ENCODE measurements at places on chromosomes 3 and 15.

GRCh38 chr15:40567111-40567510, 2.0 kb upstream of the RPUSD2 start:
- no peak for DNase-seq

GRCh38 chr3:12585181-12585580, 28.3 kb downstream of the MKRN2 start:
- DNase-seq: no peak

DNA sequence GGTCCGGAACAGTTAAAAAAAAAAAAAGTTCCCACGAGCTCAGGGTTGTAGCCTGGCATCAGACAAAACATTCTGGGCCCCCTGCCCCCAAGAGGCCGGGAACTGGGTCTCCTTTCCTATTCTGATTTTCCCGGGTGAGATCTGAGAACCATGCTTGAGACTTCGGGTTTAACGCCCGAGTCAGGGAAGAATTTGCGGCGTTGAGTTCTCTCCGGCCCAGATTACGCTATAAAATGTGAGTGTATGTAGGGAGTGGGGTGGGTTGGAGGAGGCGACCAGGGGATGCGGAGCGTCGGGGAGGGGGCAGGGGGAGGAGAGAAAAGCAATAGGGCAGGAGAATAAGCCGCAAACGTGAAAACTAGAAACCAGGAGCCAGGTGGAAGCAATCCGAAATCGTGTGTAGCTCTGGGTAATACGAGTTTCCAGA, 2.7 kb downstream of the ZIC1 start:
- no peak for DNase-seq

DNA sequence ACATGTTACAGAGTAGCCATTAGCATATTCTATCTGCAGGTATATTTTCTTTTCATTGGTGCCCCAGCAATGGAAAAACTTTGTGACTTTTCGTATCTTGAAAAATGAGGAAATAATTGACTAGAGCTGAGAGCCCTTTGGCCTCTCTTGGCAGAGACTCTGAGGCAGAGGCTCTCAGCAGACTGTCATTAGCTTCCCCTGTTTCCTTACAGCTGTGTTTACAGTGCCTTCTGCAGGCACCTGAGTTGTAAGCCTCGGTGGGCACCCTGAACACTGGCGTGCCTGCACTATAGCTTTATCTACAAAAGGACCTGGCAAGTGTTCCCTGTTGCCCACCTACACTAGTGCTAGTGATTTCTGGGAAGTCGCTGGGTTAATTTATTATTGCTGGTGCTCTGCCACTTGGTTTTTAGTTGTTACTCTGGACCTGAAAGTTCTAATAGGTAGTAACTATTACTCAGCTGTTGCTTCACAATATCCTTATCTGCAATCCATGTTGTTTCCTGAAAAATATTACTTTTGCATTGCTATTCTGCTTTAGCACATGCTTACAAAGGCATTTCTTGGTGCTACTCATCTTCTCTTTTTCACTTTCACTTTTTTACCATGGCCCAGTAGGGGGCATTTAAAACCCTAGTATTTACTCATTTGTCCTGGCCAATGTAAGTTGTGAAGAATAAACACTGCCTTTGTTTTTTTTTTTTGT, 7.8 kb upstream of the GPR171 start:
- DNase-seq: no peak

DNA sequence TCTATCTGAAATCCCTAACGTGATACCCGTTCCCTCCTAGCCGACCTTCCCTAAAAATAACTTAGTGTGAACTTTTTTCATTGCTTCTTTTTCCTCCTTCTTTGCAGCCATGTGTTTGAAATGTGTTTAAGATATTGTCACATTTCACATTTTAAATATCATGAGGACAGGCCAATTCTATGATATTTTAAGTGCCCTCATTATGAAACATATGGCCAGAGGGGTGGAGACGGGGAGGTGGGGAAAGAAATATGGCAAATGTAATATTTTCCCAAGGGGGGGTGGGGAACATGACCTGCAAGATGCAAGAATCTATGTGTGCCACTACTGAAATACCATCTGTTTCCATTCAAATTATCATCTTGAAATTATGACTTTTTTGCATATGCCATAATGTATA, 1039.2 kb downstream of the AGBL1 start:
- no peak for DNase-seq

GRCh38 chr15:51706291-51706690, 25.0 kb downstream of the SCG3 start:
- DNase-seq: no peak

DNA sequence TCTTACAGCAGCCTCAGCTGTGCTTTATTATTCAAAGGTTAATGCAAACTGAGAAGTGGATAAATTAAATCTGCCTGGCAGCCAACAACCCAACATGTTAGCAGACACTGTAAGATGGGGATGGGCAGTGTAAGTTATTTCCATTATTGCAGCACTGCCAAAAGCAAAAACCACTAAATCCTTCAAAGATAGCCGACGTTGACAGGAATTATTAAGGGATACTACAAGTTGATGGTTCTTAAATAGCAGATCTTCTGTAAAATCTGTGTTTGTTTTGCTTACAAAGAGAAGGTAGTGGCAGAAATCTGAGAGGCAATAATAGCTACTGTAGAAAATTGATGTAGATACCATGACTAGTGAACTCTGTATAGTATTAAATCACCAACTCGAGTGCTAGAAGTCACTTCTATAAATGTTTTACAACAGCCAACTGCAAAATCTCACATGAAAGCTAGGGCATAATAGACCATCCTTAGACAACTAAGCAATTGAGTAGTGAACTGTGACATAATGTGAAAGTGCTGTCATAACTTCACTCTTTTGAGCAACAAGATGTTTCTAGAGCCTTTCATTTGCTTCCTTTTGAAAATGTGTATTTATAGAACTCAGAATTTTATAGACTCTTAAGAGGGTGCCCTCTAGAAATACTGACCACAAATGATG, 278.6 kb downstream of the UBE2E2 start:
- DNase-seq: no peak

DNA sequence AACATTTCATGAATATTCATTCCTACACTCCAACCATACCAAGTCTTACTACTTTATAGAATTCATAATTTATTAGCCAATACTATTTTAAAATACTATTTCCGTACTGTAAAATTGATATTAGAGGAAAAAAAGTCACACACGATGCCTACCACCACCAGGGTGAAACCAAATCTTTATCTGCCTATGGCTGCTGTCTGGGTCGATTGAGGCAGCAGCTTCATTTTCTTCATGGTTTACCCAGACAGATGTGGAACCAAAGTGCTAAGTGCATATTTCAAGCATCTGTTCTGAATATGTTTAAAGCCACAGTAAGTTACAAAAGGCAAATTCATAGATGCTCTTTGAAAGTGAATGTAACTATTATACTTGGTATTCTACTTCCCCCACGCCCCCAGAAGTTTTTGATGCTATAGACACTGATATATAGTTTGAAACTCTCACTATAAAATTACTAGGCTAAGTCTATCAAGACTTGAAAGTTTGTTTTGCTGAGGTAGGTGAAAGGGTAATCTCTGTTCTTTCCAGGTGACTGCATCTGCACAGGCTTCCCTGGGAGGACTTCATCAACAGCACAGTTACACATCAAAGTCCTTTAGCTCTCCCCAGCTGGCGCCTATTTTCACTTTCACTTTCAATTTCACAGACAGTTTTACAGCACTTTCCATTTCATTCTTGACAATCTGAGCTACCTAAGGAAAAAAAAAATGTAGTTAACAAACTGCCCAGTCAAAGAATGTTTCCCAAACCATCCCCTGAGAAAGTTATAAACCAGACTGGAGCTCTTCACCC, 113.9 kb downstream of the POLQ start:
- peak; percentile 54 for DNase-seq

DNA sequence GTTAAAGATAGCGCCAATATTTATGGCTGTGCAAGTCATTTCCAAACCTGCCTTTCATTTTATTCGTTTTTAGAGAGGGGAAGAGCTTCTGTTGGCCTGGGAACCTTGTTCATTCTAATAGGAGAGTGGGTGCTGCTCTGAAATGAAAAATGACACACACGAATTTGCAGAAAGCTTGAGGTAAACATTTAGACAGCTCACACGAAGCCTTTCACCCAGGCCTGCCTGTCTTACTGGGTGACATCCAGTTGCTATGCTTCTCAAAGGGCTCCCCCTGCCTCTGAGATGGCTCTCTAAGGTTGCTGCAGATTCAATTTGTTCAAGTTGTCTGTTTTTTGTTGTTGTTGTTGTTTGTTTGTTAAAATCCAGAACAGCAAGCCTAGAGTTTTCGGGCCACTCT, 18.2 kb downstream of the PEX5L start:
- no peak for DNase-seq

- no peak for DNase-seq
Measured at GRCh38 chr3:108234387-108234957, 12.2 kb upstream of the IFT57 start.

DNA sequence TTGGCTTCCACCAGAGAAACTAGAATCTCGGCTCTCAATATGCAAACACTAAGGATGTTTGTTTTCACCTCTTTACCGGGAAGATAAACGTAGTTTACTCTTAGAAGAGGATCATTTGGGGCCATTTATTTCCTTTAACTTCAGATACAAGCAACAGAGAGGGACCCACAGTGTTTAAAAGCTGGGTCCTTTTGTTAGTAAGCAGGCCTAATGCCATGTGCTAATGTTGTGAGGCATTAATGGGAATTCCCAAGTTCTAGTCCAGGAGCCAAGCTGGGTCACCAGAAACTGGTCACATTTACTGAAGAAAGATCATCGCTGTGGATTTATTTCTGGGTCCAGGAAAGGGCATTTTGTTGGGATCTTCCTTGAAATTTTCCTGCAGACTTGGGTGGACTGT, 78.1 kb upstream of the ADAMTS9 start:
- no peak for DNase-seq

GRCh38 chr15:93460717-93461116, 371.7 kb upstream of the RGMA start:
- DNase-seq: no peak

DNA sequence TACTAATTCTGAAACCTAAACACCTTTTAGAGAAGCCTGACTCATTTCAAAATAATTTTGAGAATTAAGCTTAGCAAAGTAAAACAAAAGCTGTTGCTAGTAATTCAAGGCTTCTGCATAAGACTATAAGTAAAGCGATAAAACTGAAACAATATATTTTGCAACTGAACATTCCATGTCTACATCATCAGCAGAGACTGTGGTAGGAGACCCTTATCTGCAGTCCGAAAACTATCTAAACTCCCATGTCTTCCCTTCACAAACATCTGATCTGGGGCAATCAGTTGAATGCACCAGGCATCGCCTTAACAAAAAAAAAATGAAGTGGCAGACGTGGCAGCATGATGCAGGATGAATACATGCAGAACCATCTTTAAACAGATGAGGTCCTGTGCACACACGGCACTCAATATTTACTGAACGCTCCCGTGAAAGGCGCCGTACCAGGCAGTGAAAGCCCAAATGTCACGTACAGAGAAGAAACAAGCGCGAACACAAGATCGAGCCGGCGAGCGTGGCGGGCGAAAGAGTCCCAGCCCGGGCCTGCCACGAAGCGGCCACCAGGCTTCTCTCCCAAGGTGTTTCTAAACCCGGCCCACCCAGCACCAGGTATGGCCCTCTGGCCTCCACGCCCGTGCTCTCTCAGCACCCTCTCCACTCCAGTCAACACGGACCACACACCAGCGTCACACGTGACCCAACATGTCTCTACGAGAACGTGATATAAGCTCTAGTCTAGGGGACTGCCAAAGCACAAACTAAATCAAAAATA, 63.0 kb downstream of the CHSY1 start:
- DNase-seq: peak; percentile 79

GRCh38 chr3:15478640-15478979, 42.9 kb downstream of the COLQ start:
- no peak for DNase-seq

DNA sequence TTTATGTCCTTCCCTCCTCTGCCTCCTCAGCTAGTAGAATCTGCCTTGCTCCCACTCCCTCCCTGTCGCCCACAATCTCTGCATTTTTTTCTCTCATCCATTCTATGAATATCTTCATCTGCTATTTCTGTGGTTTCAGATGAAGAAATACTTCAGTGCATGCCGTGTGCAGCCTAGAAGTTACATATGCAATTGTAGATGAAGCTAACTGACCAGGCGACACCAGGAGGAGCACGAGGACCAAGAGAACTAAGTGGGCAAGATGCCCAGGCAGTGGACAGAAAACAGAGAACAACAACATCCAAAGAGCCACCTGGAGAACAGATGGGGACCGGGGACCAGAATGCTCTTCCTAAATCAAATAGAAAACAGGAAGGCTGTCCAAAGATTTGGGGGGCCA, 121.4 kb upstream of the ATP11B start:
- peak; percentile 33 for DNase-seq

- peak; percentile 71 for DNase-seq
Measured at GRCh38 chr15:95018888-95019545, 787.7 kb downstream of the MCTP2 start.

GRCh38 chr15:22944651-22945050, 35.5 kb downstream of the CYFIP1 start:
- no peak for DNase-seq

GRCh38 chr3:64351713-64352638, 126.7 kb upstream of the PRICKLE2 start:
- peak; percentile 53 for DNase-seq

DNA sequence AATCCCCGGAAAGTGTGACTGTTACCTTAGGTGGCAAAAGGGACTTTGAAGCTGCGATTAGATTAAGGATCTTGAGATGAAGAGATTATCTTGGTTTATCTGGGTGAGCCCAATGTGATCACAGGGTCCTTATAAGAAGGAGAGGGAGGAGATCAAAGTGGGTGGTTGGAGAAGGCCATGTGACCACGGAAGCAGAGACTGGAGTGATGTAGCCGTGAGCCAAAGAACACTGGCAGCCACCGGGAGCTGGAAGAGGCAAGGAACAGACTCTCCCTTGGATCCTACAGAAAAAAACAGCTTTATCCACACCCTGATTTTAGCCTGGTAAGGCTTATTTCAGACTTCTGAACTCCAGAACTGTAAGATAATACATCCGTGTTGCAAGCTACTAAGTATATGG, 29.9 kb downstream of the CRABP1 start:
- no peak for DNase-seq
